CD4-positive, alpha-beta T cell treated with Interleukin-4 for 1 hour (primary cell): ENCODE measurements at places on chromosomes 7 and 10.

- no peak for DNase-seq
These were observed 42.3 kb upstream of the PNLIPRP3 start for GRCh38 chr10:116385311-116385710.

DNA sequence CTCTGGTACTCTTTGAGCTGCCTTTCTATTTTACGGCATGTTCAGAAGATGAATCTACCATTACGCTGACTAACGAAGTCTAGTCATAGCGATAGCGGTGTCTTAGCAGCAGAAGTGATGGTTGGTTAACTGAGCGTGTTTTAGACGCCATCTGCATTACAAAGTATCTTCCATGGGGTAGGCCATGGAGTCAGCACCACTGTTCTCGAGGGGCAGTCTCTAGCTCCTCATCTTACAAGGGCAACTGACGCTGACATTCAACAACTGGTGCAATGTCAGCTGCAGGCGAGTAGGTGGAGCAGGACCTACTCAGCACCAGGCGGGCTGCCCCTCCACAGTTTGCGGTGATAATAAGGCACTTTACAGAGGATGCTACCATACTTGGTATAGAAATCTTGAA is 88.7 kb downstream of the ADARB2 start:
- no peak for DNase-seq

DNA sequence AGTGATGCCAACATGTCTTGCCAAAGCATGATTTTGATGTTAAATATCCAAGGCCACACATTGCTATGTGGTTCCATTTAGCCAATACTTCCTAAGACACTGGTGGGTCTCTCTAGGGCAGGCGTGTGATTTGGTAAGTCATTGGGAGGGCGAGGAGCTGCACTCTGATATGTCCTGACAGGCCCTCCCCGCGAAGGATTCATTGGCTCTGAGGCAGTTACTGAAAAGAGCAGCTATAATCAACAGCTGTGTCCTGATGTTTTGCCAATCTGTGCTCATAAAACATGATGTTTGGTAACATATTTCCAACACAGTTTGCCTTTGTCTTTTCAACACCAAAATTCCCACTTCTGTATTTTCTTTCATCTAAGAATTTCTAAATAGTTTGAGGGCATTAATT is 646.7 kb downstream of the PARD3 start:
- no peak for DNase-seq

DNA sequence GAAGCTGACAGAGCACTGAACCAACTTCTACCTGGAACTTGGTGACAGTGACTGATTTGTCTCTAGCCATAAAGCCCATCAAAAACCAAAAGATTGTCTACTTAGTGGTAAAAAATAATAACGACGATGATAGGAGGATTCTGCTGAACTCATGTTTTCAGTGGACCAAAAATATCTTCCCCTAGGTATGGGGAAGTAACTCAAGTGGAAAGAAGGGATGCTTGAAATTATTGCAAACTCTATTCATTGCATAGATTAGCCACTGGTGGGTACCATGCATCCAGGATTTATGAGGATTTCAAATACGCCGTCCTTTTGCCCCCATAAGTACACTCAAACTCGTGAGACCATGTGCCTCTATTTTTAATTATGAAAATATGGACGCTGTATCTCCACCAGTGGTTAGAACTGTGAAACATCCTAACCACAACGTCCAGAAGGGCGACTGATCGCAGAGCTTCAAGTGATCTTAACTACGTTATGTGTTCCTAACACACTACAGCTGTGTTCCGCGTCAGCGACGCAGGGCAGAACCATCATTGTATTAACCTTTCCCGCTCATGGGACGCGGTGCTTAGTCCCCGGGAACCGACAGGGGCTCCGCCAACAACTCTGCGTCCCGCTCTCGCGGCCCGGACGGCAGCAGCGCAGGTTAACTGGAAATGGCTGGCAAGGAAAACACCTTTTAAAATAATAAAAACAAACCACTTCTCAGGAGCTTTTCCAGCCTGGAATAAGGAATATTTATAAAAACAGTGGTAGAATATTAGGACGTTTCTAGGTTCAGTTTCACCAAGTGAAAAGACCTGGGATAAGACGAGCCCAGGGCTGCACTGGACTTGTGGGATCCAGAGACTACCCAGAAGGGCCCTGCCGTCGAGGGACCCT is 776 bp downstream of the PEX1 start:
- DNase-seq, result peak; percentile 53

DNA sequence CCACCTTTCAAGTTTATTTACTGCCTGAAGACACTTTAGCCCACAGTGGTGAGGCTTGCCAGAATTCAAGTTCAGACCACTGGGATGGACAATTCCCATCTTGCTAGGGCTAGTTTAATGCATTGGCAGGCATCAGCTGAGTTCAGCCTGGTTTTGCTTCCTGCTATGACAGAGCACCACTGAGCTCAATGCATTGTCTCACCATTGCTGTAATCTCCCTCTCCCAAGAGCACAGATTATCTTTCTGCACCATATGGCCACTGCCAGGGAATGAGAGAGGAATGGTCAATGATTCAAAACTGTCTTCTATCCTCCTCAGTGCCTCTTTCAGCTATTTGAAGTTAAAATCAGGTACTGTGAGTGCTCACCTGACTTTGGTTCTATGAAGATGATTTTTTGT is 160.8 kb downstream of the XPNPEP1 start:
- DNase-seq, result no peak

- DNase-seq, result no peak
These were observed 6.2 kb downstream of the RARRES2 start for GRCh38 chr7:150335108-150335773.

DNA sequence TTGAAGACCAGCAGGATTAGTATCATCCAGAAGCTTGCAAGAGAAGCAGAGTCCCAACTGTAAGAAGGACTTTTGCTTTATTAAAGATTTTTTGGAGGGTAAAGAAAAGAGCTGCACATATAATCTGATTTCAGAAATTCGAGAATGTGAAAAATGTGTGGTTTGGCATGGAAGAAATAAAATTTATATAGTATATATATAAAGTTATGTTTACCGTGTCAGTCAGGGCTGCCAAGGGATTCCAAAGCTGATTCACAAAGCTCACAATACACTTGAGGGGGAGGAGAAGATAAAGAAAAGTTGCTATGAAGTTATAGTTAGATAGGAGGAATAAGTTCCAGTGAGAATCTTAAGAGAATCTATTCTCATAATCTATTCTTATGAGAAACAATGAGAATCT is 231.8 kb upstream of the CACNA2D1 start:
- DNase-seq, result no peak
